ENCODE measurements at places on chromosomes 12 and 14.

DNA sequence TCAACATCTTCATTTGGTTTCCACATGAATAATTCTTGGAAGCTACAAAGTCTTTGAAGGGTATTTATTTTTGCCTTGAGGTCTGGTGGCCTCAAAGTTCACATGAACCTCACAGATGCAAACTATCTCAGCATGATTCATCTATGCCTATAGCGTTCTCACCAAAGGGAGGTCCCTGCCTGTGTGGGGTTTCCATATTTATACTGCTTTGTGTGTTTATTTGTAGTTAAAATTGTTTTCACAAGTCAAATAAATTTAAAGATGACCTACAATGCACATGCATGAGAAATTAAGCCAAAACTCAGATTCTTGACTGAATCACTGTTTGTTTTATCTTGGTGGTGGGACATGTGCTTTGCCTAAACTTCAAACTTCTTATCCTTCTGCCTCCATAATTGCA lies 176.7 kb downstream of the PPM1H start:
- no peak for DNase-seq

DNA sequence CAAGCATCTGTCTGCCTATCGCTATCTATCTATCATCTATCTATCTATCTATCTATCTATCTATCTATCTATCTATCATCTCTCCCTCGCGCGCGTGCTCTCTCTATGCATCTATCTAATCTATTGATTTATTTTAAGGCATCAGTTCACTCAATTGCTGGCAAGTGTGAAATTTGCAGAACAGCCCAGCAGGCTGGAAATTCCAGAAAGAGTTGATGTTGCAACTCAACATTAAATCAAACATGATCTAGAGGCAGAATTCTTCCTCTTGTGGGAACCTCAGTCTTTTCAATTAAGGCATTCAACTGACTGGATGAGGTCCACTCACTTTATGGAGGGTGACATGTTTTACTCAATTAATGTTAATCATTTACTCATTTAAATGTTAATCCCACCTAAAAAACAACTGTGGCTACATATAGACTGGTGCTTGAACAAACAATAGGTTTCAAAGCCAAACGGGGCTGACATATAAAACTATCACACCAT lies 1210.8 kb downstream of the GALC start:
- DNase-seq: no peak

GRCh38 chr14:82879949-82880535 lies 1346.4 kb upstream of the SEL1L start:
- DNase-seq: no peak

- no peak for DNase-seq
Measured at GRCh38 chr14:25394791-25395391, 344.9 kb upstream of the STXBP6 start.

GRCh38 chr12:108317308-108318234 lies 21.5 kb downstream of the CMKLR1 start:
- no peak for DNase-seq

DNA sequence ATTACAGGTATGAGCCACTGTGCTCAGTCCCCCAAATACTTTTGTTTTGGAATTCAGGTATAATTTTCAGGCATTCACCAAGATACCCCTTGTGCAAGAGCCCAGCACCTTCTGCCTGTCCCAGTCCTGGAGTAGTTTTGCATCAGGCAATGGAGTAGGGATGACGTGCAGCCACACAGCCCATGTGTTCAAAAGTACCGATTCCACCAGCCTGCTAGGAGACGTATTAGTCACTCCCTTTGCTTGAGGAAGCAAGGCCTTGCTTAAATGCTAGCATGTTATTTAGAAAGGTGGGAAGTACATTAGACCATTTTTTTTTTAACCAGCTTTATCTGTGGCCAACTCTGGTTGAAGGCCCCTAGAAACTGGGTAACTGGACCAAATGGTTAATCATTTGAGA lies 15.0 kb upstream of the GALNT16 start:
- no peak for DNase-seq

DNA sequence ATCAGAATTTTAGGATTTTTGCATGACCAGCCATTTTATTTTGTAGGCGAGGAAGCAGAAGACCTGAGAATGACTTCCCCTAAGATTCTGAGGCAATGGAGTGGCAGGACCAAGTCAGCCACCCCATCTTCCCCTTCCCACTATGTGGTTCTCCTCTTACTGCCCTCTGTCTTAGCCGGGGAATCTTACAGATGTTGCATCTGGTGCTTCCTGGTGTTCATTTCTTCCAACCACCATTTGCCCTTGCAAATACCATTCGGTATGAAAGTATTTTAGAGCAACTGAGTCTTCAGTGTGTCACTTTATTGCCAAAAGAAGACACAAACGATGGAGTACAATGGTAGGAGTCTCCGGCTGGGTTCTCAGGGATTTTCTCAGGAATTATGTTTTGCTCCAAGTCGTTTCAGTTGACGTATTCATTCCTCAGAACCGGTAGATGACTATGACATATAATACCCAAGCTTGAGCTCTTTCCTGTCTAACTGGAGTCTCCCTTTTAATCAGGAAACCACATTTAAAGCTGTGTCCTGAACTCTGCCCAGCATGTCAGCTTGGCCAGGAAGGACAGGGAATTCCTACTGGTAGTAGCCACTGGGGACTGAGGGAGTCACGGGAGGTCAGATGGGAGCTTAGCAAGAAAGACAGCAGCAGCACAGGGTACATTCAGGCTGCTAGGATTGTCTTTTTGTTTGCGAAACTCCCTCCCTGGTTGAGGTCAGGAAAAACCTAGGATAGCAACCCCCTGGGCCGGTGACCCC lies 87.0 kb downstream of the SAMD4A start:
- DNase-seq: no peak

GRCh38 chr12:112341046-112341825 lies 41.0 kb downstream of the HECTD4 start:
- DNase-seq: no peak

GRCh38 chr12:6764011-6764828 lies 1.9 kb upstream of the PTMS start:
- DNase-seq: peak; percentile 57

- no peak for DNase-seq
Measured at GRCh38 chr12:129083121-129083840, 230.0 kb downstream of the GLT1D1 start.

- DNase-seq: no peak
Measured at GRCh38 chr12:124440841-124441381, 126.5 kb downstream of the NCOR2 start.

- no peak for DNase-seq
Measured at GRCh38 chr12:16300736-16301135, 23.3 kb upstream of the SLC15A5 start.

- DNase-seq: no peak
Measured at GRCh38 chr12:119730381-119730780, 62.4 kb downstream of the PRKAB1 start.

Data from naive thymus-derived CD8-positive, alpha-beta T cell (primary cell).